ENCODE measurements at places on chromosomes 7 and 10.

DNA sequence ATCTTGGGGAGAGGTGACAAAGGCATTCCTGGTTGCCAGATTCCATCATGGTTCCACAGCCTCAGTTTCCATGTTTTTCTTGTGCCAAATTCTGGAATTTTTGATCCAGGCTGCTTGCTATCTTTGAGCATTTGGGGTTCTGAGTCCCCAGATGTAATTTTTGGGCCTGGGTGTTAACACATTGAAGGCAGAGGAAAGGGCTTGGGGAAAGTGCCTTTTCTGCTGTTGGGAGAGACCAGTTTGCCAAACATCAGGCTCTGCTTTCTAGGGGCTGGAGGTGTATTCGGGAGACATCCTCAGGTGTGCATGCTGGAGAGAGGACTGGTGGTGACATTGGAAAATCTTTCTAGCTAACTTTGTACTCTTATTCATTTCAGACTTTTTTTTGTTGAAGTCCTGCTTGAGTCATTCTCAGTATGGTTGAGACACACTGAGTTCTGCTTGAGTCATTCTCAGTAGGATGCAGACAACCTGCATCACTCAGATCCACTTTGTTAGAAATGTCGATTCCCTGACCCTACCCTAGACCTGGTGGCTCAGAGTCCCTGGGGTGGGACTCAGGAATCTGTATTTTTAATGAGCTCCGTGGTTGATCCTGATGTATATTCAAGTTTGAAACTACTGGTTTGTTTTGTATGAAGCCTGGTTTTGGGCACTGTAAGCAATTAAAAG is 101.0 kb downstream of the LRMDA start:
- DNase-seq: no peak

DNA sequence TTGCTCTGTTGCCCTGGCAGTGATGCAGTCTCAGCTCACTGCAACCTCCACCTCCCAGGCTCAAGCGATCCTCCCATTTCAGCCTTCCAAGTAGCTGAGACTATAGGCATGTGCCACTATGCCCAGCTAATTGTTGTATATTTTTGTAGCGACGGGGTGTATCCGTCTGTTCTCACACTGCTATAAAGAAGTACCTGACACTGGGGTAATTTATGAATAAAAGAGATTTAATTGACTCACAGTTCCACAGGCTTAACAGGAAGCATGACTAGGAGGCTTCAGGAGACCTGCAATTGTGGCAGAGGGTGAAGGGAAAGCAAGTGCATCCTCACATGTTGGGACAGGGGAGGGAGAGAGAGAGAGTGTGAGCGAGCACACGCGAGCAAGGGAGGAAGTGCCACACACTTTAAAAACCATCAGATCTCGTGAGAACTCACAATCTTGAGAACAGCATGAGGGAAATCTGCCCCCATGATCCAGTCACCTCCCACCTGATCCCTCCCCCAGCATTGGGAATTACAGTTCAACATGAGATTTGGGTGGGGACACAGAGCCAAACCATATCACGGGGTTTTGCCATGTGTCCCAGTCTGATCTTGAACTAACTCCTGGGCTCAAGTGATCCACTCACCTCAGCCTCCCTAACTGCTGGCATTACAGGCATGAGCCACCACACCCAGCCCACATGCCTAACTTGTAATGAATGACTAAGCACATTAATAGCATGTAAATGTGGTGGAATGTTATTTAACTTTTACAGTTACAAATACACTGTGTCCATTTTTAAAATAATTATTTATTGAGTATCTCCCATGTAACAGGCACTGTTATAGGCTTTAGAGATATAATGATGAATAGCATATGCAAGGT is 65.5 kb downstream of the RALA start:
- DNase-seq: no peak

DNA sequence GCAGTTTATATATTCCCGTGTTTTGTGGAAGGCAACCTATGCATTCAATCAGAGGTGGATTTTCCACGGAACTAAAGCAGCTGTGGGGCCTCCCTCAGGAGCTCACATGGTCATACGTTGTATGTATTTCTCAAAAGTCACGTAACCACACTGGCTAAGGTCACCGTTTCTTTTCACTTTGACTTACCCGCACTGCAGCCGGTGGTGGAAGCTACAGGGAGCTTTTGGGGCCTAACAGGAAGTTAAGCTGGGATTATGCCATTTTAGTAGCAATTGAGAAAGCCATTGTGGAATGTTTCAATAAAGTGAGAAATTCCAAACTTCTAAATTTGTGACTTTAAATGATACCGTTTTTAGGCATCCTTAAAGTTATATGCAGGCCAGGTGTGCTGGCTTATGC is 111.2 kb upstream of the KLF6 start:
- DNase-seq: no peak

DNA sequence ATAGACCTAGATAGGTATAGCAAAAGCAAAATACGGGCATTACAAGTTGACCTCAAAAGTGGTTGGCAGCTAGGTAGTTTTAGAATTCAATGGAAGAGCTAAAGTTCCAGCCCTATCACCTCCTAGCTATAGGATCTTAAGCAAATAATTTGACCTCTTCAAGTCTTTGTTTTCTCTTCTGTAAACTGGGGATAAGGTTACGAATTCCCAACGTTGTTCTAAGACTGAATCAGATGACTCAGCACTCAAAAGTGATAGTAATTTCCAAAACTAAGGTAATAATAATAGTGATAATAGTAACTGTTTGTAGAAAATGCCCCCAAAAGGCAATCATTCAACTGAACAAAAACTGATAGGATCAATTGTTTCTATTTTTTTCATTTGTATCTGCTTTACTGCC is 445.2 kb downstream of the KCNMA1 start:
- DNase-seq: no peak

GRCh38 chr7:79227044-79227443 is 226.4 kb downstream of the MAGI2 start:
- no peak for DNase-seq

DNA sequence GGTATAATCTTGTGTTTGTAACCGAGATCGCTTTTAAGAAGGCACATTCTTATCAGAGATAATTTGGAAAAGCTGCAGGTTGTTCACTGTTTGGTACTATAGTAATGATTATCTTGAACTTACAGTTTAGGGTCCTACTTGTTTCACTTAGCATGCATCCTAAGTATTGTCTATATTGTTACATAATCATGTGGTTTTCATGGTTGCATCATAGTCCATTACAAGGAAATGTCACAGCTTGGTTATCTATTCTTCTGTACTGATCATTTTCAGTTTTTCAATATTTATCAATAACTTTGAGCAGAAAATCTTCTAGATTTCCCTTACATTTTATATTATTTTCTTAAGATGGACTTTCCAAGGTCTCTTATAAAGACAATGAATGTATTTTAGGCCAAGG is 116.3 kb downstream of the PLPP4 start:
- DNase-seq: no peak
